ENCODE measurements at places on chromosomes 12 and 14. TPM values are rescaled to one million over a fixed set of nuclear protein-coding genes. Genes with fewer than 3 reads are reported as not detected.

Gene GXYLT1
- 29.9 TPM for total RNA-seq

Gene POTEM
- total RNA-seq, result 0.57 TPM

Gene SLC5A8
- not detected for total RNA-seq

Gene KLRK1
- total RNA-seq, result not detected

Gene HCFC2
- 10.3 TPM for total RNA-seq

Gene KRT72
- not detected for total RNA-seq

Gene UNC79
- not detected for total RNA-seq

Gene ACRBP
- total RNA-seq, result not detected

Gene CD163
- not detected for total RNA-seq

Gene RPL10L
- total RNA-seq, result 6.9 TPM

Gene RHEBL1
- total RNA-seq, result 11.0 TPM

Gene ASPG
- total RNA-seq, result not detected

Gene KRT78
- total RNA-seq, result not detected

Gene MIPOL1
- 28.0 TPM for total RNA-seq

Gene CBLN3
- not detected for total RNA-seq
